T follicular helper cell (primary cell): ENCODE measurements at places on chromosomes 3 and 15.

DNA sequence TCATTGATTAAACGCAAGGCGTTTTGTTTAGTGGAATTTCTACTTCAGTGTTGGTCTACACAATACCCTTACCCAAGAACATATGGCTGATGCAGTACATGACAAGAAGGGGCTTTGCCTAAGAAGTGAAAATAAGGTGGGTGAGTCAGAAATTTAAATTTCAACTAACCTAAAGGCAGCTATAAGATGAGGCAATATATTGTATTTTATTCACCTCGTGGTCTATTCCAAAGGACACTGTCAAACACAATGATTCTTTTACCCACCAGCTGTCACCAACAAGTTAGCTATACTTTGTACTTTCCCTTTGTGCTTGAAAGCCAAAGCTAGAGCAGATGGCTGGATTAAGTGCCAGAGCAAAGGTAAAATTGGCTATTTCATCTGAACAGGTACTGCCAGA, 10.9 kb upstream of the SETMAR start:
- DNase-seq = no peak

GRCh38 chr3:138786788-138787271, 47.9 kb downstream of the PIK3CB start:
- DNase-seq = no peak

GRCh38 chr15:101615986-101616848, 36.0 kb downstream of the TM2D3 start:
- DNase-seq = no peak

DNA sequence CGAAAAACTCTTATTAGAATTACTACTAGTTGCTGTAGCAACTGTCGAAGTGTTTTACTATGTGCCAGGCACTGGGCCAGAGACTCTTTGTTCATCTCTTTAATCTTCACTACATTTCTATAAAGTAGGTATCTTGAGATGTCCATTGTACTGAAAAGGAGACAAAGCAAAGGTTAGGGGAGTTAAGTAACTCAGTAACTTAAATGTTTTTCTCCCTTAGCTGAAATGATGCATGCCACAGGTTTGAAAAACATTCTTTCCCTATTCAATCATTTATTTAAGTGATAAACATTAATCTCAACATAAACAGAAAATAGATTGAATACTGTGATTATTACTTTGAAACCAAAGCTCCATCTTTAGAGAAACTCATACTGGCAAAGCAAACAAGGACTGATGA, 776.2 kb downstream of the FHIT start:
- DNase-seq = no peak

DNA sequence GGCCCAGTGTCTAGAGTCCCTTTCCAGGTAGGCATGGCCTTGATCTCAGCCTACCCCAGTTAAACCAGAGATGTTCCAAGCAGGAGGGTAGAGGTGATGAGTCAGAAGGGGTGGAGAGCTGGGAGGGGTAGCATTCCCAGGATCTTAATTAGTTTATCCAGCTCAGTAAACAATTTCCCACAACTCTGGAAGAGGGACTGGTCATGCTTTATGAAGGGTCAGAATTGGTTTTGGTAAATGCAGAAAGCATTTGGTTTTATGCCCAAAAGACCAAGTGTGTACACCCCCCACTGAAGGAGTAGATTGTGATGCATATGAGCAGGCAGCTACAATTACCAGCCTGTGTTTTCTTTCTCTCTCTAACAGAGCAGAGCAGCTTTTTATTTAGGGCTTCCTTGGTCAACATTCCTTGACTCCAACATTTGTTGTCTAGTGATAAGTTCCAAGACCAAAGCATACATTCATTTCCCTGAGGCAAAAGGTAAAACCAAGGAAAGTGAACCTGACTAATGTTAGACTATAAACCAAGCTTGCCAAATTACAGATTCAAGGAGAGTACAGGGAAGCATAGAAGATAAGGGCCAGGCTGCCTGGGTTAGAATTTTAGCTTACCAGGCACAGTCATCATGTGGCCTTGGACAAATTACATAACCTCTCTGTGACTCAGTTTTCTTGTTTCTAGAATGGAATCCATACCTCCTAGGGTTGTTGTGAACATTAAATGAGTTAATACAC, 17.6 kb downstream of the EXOSC7 start:
- no peak for DNase-seq

GRCh38 chr3:108041253-108041652, 49.6 kb downstream of the CD47 start:
- DNase-seq = no peak

GRCh38 chr3:177147790-177148189, 49.5 kb downstream of the TBL1XR1 start:
- no peak for DNase-seq

GRCh38 chr3:150117076-150117475, 146.4 kb upstream of the PFN2 start:
- DNase-seq = no peak

DNA sequence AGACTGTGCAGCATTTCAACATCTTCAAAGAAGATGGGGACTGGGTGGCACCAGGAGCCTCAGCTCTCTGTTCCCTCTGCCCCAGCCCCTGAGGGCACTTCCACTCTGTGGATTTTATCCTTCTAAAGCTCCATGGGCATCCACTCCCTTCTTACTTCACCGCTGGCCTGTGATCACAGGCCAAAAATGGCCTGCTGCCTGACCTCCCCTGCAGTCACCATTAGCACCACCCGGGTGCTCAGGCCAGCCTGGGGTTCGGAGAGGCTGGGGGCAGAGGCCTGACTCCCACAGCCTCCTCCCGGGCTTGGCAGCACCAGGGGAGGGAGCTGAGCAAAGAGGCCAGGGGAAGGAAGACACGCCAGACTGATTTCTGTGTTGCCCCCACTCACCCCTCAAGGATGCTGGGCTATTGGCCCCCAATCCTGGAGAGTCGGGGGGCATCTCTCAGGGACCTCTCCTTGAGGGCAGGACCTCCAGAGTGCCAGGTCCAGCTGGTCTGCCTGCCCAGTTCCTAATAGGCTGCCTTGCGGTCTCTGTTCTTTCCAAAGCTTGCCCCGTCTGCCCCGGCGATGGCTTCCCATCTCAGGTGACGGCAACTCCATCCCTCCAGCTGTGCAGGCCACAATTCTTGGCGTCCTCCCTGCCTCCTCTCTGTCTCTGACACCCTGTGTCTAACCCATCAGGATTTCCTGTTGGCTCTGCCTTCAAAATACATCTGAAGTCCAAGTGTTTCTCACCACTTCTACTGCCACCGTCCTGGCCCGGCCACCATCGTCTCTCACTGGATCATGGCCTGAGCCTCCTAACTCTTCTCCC, 67.1 kb downstream of the EXOG start:
- DNase-seq = no peak

GRCh38 chr15:94263341-94264273, 32.2 kb downstream of the MCTP2 start:
- no peak for DNase-seq

DNA sequence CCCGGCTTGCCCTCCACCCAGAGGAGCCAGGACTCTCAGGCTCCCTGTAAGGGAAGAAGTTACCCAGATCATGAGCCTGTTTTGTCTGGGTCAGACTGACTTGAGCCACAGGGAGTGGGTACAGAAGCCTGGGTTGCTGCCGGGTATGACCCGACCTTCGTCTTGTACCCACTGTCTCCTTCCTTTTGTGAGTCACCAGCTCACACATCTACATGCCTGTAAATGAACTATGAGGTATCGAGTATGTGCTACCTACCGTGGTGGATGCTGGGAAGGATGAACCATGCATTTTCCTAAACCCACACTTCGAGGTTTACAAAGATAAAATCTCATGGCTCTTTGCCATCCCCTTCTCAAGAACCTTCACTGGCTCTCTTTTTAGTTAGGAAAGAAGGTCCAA, 56.9 kb downstream of the CACNA1D start:
- no peak for DNase-seq

DNA sequence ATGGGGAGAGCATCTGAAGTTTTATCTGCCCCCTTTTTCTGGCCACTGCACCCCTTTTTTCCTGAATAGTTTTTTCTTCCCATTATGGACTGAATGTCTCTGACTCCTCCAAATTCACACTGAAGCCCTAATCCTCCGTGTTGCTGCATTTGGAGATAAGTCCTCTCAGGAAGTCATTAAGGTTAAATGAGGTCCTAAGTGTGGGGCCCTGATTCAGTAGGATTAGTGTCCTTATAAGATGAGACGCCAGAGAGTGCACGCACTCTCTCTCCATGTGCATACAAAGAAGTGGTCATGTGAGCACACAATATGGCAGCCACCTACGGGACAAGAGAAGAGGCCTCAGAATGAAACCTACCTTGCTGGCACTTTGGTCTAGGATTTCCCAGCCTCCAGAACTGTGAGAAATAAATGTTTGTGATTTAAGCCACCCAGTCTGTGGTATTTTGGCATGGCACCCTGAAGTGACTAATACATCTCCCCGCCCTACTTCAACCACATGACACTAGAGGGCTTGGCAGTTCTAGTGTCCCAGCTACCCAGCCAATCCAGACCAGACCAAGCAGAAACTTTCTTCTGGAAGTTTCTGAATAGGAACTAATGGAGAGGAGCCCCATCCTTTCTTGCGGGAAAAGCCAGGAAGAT, 191.3 kb downstream of the PDE8A start:
- no peak for DNase-seq

DNA sequence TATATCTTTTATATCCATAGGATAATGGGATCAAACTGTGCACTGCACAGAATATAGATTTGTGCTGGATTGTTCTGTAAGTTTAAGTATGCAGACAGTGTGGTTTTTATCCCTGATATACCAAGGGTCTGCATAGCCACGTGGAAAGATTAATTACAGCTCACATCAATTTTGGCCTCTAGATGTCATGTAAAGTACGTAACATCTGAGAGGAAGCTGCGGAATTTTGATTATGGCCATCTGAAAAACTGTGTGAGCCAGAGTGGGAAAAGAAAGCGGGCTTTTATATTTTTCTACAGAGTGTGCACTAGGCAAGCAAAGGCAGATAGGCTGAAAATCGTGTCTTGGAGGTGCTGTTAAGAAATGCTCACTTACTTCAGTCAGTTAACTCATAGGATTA, 562.7 kb downstream of the GBE1 start:
- no peak for DNase-seq

GRCh38 chr3:186772701-186773417, 10.5 kb upstream of the EIF4A2 start:
- DNase-seq = peak; percentile 30

DNA sequence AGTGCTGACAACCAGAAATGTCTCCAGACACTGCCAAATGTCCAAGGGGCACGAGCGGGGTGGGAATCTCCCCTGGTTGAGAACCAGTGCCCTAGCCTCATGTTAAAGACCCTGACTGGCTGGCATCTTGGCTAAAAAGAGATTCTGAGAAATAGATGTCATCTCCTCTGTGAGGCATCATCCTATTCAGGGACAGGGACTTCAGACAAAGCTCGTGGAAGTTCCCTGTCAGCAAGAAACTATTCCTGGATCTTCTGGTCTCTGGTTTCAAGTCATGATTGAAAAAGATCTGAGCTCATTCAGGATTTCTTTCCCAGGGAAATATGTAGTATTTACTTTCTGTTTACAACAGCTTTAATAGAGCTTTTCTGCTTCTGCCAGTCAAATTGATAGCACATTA, 10.8 kb downstream of the WDR5B start:
- no peak for DNase-seq

DNA sequence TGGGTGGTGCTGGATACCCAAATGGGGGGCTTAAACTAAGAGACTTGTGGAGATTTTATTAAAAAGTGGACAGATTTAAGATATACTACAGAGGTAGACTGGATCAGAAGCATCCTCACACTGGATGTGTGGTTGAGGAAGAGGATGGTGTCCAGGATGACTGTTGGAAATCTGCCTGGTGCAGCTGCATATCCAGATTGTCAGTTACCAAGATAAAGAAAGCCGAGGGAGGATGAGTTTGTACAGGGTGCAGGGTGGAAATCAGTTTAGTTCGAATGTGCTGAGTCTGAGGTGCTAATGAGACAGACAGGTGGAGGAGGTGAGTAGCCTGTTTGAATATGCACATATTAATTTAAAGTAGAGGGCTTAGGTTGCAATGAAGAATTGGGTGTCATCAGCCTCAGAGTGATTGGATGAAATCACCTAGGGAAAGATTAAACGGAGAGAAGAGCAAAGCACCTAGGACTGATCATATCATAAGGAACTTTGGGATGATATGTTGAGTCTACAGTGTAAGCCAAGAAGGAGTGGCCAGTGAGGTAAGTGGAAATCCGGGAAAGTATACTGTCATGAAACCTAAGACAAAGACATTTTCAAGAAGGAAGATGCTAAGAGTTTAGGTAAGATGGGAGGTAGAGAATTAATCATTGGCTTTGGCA, 74.1 kb upstream of the GOLGA8B start:
- DNase-seq = no peak

DNA sequence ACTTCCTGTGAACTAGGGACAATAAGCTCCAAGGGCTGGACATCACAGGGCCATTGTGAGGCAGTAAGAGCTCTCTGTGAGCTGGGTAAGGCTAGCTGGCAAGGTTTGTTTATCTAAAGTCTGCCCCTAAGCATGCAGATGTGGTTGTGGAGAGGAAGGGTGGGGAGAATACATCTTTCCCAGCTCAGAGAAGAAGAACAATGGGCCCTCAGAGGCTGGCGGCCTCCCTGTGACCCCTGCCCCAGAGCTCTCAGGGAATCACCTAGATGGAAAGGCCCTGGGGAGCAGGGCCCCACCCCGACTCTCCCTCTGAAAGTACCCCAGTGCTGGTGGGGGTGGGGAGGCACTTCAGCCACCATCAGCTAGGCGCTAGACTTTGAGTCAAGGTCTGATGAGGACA, 4.3 kb upstream of the AP3B2 start:
- DNase-seq = no peak

GRCh38 chr3:179715582-179715981, 62.7 kb downstream of the USP13 start:
- no peak for DNase-seq

DNA sequence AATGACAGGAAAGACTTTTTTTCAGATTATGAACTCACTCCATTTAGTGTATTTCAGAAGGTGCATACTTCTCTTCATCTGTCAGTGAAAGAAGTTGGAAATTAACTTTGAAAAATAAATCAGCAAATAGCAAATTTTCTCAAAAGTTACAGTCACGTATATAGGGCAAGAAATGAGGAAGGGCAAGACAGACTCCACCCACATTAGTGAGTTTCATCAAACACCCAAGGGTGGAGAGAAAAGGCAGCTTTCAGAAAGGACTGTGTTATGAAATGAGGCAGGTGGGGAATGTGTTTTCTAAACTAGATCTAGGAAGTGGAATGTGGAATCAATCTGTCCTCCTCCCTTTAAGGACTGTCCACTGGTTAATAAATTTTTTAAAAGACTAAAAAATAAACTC, 2.9 kb downstream of the SLC22A13 start:
- no peak for DNase-seq

GRCh38 chr15:23564821-23565394, 566 bp upstream of the MKRN3 start:
- no peak for DNase-seq

DNA sequence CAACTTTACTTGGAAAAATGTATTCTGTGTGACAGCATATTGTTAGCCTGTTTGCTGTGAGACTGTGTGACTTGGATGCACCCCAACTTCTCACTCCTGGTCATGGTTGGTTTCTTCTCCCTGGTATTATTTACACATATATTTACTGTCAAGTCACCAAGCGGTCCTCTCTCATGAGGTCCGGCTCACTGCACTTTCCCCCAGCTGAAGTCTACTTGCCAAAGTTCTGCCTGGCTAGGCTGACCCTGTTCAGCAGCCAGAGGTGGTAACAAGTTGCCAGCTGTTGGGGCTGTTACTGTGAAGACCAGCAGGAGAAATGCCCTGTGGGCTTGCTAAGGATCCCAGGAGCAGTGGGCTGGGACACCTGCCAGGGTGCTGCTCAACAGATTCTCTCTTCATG, 337.5 kb downstream of the MFSD1 start:
- DNase-seq = no peak
